ENCODE measurements at places on chromosomes 6 and 20. TPM values are rescaled to one million over a fixed set of nuclear protein-coding genes. Genes with fewer than 3 reads are reported as not detected.

RSPO4 gene
- not detected for total RNA-seq

FOXS1 gene
- total RNA-seq, result 1.6 TPM

FANCE gene
- total RNA-seq, result 2.8 TPM

C6orf141 gene
- 23.4 TPM for total RNA-seq

SYNDIG1 gene
- total RNA-seq, result 1.5 TPM

NRN1 gene
- 0.76 TPM for total RNA-seq

NOTCH4 gene
- 0.49 TPM for total RNA-seq

LHFPL5 gene
- total RNA-seq, result 0.13 TPM

GSTA3 gene
- total RNA-seq, result not detected

SLC32A1 gene
- not detected for total RNA-seq

TXLNB gene
- total RNA-seq, result not detected

ZSCAN31 gene
- total RNA-seq, result 2.8 TPM

GCNT2 gene
- total RNA-seq, result 9.8 TPM

SLC24A3 gene
- total RNA-seq, result 0.04 TPM

SNAP91 gene
- total RNA-seq, result 0.32 TPM

CHD6 gene
- 8.1 TPM for total RNA-seq

ANKRD66 gene
- total RNA-seq, result not detected

HLA-DOA gene
- not detected for total RNA-seq

COL21A1 gene
- 1.4 TPM for total RNA-seq

Measured in A549 treated with DMSO at 1 μM for 4 hours (cell line).